ENCODE measurements at places on chromosomes 16 and 17.

DNA sequence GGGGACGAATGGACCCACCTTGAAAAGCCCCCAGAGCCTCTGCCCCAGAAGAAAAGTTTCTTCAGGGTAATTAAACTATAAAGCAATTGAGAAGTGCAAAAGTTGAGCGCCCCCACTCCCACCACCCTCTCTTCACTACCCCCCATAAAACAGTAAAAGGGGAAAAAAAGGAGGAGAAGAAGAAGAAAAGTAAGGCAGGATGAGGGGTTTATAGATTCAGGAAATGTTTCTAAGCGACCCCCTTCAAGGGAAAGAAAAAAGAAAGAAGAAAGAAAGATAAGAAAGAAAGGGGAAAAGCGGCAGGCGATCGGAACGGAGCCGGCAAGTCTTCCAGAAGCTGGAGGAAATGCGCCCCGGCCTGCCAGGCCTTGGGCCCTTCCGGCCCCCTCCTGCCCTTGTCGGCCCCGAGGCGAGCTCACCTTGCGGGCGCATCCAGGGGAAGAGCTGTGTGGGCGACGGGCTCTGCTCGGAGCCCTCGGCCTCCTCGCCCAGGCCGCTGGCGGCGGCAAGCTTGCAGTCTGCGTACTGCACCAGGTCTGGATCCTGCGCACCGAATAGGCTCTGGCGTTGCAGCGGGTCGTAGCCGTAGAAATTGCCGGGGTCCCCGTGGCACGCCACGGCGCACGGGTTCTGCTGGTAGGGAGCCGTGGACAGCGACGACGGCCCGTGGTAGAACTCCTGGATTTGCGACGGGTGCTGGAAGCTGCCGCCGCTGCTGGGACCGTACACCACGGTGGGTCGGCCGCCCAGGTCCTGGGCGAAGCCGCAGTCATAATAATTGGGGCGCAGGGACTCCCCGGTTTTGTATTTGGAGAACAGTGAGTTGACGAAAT lies 1.0 kb downstream of the HOXB8 start:
- peak; percentile 44 for DNase-seq

DNA sequence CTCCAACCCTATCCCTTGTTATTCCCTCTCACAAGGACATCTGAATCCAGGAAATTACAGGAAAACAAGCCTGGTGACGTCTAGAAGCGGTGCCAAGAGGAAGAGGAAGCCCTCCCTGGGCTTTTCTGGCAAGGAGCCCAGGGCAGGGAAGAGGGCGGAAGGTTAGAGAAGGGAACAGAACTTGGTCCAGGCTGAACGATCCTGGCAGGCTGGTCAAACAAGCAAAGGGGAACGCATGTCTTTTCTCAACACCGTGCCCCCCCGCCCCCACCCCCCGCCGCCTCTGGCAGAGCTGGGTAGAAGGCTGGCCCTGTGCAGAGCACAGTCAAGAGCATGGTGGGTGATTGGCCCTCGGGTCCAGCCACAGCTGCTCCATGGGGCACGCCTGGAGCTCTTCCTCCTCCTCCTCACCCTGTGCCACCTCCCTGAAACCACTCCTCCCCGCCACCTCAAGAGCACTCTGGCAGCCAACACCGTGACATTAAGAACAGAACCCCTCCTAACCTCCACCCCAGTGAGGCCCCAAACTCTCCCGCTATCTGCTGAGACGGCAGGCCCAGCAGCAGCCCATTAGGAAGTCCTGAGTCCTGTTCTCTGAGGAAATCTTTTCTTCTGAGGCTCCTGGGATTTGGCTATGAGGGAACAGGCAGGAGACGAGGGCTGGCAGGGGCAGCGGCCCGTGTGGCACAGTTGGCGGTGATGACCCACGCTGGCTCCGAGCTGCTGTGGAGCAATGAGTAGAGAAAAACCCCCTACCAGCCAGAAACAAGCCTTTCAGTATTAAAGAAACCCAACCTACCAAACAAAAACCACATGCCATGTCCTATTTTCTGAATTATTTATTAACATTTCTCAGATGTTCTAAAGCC lies 7.3 kb downstream of the C16orf86 start:
- no peak for DNase-seq

- peak; percentile 49 for DNase-seq
Measured at GRCh38 chr17:1491443-1492248, 840 bp downstream of the MYO1C start.

DNA sequence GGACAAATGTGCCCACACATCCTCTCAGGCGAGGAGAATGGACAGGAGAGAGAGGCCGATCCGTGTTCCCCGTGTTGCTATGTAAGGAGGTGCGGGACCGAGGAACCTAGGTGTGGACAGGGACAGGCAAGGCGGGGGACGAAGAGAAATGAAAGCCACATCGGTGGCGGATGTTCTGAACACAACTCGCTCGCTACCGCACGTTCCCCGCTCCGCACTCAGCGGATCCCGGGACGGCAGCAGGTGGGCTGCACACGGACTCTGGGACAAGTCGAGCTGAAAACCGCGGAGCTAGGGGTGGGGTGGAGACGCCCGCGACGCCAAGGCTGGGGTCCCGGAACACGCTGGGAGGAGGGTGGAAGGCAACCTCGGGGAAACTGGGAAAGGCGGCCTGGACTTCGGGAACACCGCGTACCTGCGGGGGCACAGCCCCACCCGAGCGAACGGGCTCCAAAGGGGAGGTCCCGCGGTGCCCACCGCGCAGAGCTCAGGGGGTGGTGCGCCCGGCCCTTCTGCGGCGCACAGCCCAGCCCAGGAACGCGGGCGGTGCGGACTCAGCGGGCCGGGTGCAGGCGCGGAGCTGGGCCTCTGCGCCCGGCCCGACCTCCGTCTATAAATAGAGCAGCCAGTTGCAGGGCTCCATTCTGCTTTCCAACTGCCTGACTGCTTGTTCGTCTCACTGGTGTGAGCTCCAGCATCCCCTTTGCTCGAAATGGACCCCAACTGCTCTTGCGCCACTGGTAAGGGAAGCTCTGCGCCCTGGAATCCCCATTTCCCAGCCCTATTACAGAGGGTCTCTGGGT lies at the start of gene MT1E:
Gene MT1E (plus strand): TSS at position 642 of the 803 bp plus-strand sequence. CDS start 71 bp downstream, at position 713.
- DNase-seq: peak; percentile 53

- no peak for DNase-seq
Measured at GRCh38 chr16:78562111-78562510, 462.7 kb downstream of the WWOX start.

GRCh38 chr16:66587881-66588600 lies 8.8 kb downstream of the CMTM2 start:
- no peak for DNase-seq

GRCh38 chr17:61815863-61816503 lies 47.3 kb downstream of the BRIP1 start:
- DNase-seq: no peak

- DNase-seq: no peak
Measured at GRCh38 chr16:58863042-58863441, 128.9 kb upstream of the GOT2 start.

DNA sequence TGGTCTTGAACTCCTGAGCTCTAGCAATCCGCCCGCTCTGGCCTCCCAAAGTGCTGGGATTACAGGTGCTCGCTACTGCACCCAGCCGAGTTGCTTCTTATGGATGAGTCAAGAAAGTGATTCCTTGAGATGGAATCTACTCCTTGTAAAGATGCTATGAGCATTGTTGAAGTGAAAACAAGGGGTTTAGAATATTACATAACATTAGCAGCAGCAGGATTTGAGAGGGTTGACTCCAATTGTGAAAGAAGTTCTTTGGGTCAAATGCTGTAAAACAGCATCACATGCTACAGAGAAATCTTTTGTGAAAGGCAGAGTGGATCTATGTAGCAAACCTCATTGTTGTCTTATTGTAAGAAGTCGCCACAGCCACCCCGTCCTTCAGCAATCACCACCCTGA lies 72.7 kb downstream of the NT5M start:
- no peak for DNase-seq

DNA sequence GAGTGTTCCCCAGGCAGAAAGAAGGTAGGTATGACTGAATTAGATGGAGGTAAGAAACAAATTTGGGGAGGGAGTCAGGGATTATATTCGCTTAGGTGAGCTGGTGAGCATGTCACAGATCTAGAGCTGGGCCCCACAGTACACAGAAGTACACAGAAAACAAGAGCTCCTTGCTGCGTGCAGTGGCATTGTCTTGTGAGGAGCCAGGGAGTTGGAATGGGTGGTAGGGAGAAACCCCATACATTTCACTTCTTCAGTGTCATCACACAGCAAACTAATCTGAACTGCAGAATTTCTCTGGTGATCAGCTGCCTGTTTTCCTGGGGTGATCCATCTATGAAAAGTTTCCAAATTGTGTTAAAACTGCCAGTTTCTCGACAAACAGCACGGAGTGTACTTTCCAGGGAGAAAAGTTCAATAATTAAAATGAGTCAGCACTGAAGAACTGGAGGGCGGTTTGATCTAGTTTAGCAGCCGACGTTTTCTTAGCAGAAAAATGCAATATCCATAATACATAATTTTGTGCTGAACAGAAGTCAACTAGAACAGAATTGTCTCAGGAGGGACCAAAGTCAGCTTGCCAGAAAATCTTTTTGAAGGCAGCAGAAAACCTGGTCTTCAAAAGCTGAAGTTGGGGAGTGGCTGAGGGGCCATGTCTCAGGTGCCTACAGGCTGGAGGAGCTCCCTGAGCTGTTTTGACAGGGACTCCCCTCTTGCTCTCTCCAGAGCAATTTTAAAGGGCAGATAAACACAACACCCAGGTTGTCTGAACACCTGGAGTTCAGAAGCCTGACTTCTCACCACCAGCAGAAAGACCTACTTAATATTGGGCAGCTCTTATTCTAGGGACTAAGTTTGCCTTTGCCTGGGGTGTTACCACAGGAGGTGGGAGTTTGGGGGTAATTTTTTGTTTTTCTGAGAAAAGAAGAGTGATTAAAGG lies 448.6 kb downstream of the CA10 start:
- DNase-seq: no peak

DNA sequence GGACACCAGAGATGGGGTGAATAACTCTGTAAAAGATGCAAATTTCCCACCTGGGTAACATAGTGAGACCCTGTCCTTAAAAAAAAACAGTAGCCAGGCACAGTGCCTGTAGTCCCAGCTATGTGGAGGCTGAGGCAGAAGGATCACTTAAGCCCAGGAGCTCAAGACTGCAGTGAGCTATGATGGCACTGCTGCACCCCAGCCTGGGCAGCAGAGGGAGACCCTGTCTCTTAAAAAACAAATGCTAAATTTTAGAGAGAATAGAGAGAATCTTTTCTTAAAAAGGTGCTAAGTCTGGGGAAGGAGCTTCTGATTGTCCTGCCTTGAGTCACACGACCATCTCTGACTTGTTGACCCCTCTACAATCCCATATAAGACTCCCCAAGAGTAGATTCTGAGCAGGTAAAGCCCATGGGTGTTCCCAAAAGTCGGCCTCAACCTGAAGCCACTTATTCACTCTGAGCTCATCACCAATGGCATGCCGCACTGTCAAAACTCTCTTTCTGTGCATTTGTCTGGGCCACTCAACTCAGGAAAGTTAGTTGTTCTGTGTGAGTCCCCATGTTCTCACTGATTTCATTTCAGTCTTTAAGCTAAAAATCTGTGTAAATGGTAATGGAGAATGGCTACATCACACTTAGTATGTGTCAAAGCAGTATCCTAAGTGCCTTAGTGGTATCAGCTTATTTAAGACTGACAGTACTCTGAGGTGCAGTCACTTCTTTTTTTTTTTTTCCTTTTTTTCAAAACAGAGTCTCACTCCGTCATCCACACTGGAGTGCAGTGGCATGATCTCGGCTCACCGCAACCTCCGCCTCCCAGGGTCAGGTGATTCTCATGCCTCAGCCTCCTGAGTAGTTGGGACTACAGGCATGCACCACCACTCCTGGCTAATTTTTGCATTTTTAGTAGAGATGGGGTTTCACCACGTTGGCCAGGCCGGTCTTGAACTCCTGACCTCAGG lies 41.6 kb downstream of the PRKCB start:
- DNase-seq: no peak

DNA sequence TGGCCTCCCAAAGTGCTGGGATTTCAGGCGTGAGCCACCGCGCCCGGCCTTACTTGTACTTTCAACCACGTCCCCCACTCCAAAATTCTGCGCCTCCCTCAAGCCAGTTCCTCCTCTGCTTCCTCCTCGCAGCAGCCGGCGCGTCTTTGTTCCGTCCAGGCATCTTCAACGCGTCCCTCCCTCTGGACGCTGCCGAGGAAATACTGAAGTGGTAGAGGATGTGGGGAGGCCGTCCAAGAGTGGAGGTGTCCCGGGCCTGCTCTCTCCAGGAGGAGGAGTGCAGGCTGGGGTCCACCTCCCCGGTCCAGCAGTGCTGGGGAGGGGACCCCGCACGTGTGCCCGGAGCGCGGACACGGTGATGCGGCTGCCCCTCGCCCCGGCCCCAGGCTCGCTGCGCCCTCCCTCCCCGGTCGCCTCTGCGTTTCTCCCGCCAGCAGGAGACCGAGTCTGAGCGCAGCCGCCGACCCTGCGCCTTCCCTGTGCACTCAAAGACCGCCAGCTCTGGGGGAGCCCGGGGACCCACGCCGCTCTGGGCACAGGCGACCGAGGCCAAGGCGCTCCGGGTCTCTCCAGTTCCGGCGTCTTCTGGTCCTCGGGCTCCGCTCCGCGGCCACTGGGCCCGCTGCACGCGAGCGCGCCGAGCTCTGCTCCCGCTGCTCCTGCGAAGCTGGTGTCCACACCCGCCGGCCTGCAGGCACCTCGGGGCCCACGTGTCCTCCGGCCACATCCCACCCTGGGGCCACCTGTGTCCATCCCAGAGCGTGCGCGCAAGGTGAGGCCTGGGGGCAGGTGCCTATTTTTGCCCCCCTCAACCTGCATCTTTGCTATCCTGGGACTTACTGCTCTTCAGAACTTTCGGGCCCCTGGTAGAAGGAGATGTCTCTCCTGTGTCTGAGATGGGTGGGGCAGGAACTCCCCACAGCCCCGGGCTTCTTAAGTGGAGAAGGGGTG lies 31.7 kb downstream of the OSBPL7 start:
- peak; percentile 72 for DNase-seq

DNA sequence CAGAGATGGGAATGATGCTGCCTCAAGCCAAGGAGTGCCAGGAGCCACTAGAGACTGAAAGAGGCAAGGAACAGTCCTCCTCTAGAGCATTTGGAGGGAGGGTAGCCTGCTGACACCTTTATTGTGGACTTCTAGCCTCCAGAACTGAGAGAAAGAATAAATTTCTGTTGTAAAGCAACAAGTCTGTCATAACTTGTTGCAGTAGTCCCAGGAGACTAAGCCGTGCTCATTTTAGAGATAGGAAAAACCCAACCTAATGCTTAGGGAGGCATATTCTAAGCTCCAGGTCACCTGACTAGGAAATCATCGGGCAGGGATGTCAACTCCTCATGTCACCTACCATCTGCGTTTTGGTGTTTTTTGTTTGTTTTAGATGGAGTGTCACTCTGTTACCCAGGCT lies 345.4 kb upstream of the EEF2KMT start:
- DNase-seq: no peak

- DNase-seq: no peak
Measured at GRCh38 chr17:71472809-71473789, 647.7 kb upstream of the SOX9 start.

DNA sequence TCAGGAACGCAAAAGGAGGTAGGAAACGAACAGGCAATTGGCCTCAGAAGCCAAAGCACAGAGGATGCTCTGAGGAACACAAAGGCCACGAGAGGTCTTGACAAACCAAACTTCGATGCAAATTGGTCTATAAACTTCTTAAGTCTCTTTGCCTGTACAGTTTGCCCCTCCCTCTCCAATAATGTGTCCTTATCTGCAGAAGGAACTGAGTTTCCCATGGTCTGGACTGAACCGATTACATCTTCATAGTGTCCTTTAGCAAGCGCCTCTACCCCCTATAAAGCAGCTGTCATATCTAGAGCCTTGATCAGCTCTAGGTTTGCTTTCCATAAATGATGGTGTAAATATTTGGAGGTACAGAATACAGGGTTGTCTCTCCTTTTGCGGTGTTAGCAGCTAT lies 3.1 kb upstream of the CDRT4 start:
- DNase-seq: no peak
